AG09319 (cell line): ENCODE measurements at places on chromosomes 5 and 9.

- no peak for DNase-seq
These were observed 41.8 kb downstream of the CAVIN4 start for GRCh38 chr9:100619665-100620064.

DNA sequence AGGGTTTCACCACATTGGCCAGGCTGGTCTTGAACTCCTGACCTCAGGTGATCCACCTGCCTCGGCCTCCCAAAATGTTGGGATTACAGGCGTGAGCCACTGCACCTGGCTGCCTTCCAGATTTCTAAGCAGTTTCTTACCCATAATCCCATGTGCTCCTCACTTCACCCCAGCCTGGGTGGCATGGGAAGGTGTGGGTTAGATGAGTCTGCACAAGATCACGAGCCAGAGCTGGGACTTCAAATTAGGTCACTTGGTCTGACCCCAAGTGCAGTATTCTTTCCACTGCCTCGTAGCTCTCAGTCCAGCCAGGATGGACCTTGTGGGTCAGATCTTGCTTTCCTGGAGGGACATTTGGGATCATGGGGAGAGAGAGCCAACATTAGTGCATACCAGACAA, 37.5 kb upstream of the STRBP start:
- DNase-seq = no peak

DNA sequence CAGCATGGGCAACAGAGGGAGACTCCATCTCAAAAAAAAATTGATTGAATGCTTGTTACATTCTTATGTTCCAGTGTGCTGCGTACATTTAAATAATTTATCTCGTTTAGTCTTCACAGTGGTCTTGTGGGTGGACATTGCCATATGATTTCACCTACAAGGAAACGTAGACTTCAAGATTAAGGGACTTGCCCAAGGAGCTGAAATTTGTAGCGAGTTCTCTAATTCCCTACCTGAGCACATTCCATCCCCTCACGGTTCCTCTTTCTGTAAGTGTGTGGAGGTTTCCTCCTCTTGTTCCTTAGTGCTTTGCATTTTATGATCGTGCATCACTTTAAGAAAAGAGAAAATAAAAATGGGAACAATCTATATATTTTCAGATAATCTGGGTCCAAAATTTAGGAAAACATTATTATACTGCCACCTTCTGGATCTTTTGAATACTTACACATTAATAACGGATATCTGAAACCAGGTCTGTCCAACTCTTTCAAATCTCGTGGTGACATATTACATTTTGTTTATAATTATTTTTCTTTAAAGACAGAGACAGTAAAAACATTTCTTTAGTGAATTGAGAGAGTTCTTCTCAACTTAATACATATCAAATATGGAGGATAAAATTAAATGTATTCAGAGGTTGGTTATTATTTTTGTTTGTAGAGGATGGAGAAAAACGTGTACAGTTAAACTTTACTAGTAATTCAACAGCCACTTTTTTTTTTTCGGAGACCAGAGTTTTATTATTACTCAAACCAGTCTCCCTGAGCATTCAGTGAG, 29.9 kb upstream of the C7 start:
- no peak for DNase-seq

- no peak for DNase-seq
These were observed 138.8 kb downstream of the HSD17B3 start for GRCh38 chr9:96163161-96163560.

DNA sequence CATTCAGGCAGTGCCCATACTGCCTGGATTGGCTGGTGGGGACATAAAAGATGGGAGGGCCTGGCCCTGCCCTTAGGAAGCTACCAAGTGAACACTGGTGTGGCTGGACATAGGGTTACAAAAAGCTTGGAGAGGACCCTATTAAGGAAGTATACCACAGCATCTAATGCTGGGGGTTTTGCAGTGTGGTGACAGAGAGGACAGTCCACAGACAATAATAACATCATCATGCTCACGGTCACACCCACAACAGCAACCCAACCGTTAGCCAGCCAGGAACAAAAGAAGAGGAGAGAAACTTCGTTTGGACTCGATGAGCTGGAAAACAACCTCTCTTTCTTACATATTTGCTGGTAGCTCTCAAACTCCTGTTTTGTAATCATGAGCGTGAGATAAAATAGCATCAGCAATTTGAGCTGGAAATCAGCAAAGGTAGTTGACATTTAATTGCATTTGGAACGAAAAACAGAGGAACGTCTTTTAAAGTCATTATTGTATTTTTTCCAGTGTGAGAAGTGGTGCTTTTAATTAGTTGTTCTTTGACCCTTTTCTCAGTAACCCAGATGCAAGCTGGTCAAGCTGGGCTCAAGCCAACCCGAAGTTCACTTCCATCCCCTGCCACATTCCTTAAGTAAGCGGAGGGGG, 73.4 kb downstream of the NSG2 start:
- no peak for DNase-seq
